ENCODE measurements at places on chromosomes 11 and 22.

- no peak for DNase-seq
Measured at GRCh38 chr11:100769617-100770016, 82.5 kb downstream of the ARHGAP42 start.

- no peak for DNase-seq
Measured at GRCh38 chr11:93039531-93040240, 70.2 kb downstream of the MTNR1B start.

GRCh38 chr11:35347921-35348331 is 71.4 kb downstream of the SLC1A2 start:
- no peak for DNase-seq

- DNase-seq: peak; percentile 29
Measured at GRCh38 chr11:130830566-130830965, 85.7 kb downstream of the SNX19 start.

GRCh38 chr11:47078751-47079521 is 97.7 kb downstream of the ARFGAP2 start:
- DNase-seq: no peak

GRCh38 chr11:31060880-31061279 is 308.7 kb downstream of the DCDC1 start:
- DNase-seq: no peak

GRCh38 chr11:96188243-96189006 is 154.6 kb downstream of the MAML2 start:
- no peak for DNase-seq

GRCh38 chr22:39155421-39155820 is 2.9 kb upstream of the CBX7 start:
- no peak for DNase-seq

- peak; percentile 4 for DNase-seq
Measured at GRCh38 chr22:20573833-20574615, 66.6 kb downstream of the MED15 start.

All from left ventricle myocardium inferior (tissue), 1 donor.